Glutamatergic neuron (in vitro differentiated cells): ENCODE measurements at places on chromosomes 3 and 15. TPM values are rescaled to one million over a fixed set of nuclear protein-coding genes. Genes with fewer than 3 reads are reported as not detected.

Gene CAMP
- not detected for total RNA-seq

Gene FRG2C
- 0.47 TPM for total RNA-seq

Gene ADGRG7
- total RNA-seq, result not detected

Gene PLSCR5
- total RNA-seq, result not detected

Gene MEX3B
- total RNA-seq, result 96.2 TPM

Gene NANOGP8
- total RNA-seq, result 0.86 TPM

Gene ARPC4
- total RNA-seq, result 164 TPM

Gene TKT
- 265 TPM for total RNA-seq

Gene CPNE9
- total RNA-seq, result 54.6 TPM

Gene SCAMP5
- 164 TPM for total RNA-seq

Gene RPN1
- total RNA-seq, result 121 TPM

Gene FGF7
- 0.07 TPM for total RNA-seq

Gene GABRR3
- not detected for total RNA-seq

Gene NEO1
- total RNA-seq, result 157 TPM

Gene TTLL13
- not detected for total RNA-seq

Gene TEX55
- total RNA-seq, result not detected

Gene OR5H6
- not detected for total RNA-seq

Gene CCR8
- total RNA-seq, result not detected
